ENCODE measurements at places on chromosomes 7 and 10. TPM values are rescaled to one million over a fixed set of nuclear protein-coding genes. Genes with fewer than 3 reads are reported as not detected.

DNA sequence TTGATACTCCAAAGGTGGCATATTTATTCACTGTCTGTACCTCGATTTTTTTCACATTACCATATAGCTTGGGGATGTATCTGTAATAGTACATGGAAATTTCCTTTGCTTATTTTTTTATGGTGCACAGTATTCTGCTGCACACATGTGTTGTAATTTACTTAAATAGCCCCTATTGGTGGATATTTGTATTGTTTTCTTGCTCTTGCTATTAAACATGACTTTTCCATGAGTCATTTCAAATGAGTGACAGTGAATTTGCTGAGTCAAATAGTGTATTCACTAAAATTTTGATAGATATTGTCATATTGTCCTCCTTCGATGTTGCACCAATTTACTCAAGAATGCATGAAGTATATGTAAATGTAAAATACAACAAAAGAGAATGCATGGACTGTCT lies 122.7 kb upstream of the STEAP4 start:
- no peak for DNase-seq

DNA sequence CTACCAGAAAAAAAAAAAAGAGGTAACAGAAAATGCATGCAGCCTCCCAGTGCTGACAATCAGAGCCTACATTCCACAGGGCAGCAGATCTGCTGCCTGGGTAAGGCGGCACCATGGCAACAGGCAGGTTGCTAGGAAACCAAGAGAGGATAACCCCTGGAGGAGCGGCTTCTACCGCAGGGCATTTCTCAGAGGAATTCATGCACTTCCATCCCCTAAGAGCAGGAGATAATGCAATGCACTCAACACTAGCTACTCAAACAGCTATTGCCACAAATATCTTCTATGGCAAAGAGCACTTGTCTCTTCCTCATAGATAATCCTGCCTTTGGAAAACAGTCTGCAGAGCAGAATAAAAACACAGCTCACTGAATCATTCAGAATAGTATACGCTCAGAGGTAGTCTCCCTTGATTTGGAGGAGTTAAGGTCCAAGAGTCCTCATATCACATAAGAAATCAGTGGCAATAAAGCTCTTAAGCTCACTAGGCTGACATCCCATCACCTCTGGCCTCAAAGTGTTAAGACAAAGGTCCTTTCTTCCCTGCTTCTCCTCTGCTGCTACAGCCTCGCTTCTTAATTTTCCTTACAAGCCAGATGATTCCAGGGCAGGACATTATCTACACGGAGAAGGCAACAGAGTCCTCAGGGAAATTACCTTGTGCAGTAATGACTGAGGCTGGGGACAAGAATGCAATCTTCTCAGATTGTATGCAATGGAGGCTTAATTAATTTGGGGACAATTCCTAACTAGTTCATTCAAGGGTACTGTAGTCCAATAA lies 10.7 kb downstream of the PSAP start:
- DNase-seq, result peak; percentile 53

Gene KIF5B
- 35.4 TPM for total RNA-seq

DNA sequence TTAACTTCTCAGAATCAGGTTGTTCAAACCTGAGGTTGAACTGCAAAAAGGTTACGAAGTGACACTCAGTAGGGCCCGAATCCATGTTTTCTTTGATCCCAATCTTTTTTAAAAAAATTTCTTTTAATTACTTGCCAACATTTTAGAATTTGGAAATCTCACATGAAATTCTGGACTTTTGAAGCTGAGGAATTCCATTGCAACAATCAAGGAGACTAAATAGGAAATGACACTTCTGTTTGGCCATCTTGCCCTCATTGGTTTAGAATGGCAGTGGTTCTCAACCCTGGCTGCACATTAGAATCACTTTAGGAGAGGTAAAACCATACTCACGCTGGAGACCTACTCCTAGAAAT lies 471 bp upstream of the TOMM7 start:
- peak; percentile 54 for DNase-seq

Gene OPTN
- total RNA-seq, result 0.56 TPM

Gene CCL24
- not detected for total RNA-seq

Gene CPED1
- 1.2 TPM for total RNA-seq

GRCh38 chr7:114784177-114784576 lies 137.7 kb upstream of the MDFIC start:
- DNase-seq, result no peak

DNA sequence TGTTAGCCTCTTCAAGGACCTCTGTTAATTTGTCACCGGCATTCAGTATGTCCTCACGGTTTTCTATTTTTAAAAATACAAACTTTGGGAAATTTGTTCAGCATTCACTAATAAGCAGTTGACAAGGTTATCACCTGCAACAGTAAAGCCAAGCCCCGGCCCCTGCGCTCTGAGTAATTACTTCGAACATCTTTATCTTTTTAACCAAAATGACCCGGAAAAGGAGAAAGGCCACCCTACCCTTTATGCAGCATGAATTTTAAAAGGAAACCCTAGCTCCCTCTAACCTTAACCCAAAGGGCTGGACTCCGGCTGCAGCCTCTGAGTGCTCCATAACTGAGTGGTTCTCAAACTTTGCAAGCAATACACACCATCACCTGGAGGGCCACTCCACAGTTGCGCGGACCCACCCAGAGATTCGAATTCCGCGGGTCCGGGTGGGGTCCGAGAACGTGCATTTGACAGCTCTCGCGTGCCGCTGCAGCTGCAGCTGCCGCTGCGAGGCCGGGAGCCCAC lies 940 bp downstream of the NSMCE4A start:
- DNase-seq, result no peak

- no peak for DNase-seq
These were observed 273.7 kb downstream of the SEMA3D start for GRCh38 chr7:84912993-84913635.

Gene ING3
- total RNA-seq, result 20.2 TPM

DNA sequence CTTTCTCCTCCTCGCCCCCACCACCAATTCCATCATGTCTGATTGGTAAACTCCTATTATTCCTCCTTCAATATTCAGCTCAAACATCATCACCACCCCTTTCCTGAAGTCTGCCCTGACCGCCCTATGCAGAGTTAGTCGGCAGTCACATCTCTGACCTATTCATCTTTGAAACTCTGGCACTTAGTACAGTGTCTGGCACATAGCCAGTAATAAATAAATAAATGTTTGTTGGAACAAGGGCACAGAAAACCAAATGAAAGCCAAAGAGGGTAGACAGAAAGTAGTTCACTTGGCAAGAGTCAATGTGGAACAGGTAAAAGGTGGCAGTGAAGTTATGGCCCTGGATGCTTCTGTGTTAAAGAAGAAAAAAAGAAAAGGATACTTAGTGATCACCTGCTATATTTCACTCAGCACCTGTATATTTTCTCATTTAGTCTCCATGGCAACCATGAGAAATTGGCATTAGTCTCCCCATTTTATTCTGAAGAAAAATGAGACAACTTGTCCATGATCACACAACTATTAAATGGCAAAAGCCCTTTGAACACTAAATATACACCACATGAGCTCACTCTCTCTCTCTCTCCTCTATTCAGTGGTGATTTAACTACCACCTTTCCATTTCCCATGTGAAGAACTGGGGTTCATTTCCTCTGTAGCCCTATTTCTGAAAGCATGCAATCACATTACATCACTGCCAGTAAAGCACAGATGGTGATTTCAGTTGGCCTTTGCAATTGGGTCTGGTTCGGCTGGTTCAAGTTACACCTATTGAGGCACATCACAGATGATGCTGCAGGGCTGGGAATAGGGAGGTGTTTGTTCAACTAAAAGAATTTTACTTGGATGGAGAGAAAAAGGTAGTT lies 25.3 kb downstream of the CHCHD3 start:
- DNase-seq, result no peak

- DNase-seq, result no peak
These were observed 55.7 kb downstream of the ST7 start for GRCh38 chr7:117008886-117009531.

Gene TAS2R41
- not detected for total RNA-seq

DNA sequence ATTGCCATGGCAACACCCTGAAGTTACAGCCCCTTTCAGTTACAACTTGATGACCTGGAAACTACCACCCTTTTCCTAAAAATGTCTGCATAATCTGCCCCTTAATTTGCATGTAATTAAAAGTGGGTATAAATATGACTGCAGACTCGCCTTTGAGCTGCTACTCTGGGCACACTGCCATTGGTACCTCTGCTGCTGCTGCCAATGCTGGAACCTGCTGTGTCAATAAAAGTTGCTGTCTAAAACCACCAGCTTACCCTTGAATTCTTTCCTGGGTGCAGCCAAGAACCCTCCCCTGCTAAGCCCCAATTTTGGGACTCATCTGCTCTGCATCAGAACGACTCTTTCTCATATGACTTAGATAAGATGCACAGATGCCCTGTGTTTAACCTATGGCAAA lies 10.2 kb upstream of the FRA10AC1 start:
- DNase-seq, result no peak

Gene VAX1
- total RNA-seq, result not detected

Gene AKR1C8
- not detected for total RNA-seq

Gene MKI67
- 33.1 TPM for total RNA-seq

Gene CPEB3
- 3.0 TPM for total RNA-seq

GRCh38 chr10:74662635-74663034 lies 163.8 kb upstream of the KAT6B start:
- DNase-seq, result no peak

DNA sequence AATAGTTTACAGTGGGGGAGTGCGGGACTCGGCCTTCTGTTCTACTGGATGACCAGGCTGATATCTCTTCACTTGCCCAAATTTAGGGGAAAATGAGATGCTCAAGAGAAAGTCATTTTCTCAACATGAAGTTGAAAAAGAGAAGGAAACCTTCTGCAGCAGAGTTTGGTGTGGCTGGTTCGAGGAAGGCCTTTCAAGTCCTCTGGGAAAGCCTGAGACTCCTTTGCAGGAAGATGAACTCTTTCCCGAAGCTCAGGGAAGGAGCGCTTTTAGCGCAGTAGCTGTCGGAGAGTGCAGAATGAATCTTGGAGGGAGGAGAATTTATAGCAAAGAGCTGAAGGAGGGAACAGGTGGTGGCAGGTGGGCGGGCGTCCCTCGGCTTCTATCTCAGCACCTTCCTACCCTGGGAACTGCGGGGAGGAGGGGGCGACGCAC lies at the start of gene ATOH7:
TSS of gene ATOH7 (minus strand) at position 297 of the 435 bp plus-strand sequence. CDS start 436 bp downstream, outside the sequence.
- DNase-seq, result no peak

Gene VWA2
- not detected for total RNA-seq

Gene DDC
- not detected for total RNA-seq

DNA sequence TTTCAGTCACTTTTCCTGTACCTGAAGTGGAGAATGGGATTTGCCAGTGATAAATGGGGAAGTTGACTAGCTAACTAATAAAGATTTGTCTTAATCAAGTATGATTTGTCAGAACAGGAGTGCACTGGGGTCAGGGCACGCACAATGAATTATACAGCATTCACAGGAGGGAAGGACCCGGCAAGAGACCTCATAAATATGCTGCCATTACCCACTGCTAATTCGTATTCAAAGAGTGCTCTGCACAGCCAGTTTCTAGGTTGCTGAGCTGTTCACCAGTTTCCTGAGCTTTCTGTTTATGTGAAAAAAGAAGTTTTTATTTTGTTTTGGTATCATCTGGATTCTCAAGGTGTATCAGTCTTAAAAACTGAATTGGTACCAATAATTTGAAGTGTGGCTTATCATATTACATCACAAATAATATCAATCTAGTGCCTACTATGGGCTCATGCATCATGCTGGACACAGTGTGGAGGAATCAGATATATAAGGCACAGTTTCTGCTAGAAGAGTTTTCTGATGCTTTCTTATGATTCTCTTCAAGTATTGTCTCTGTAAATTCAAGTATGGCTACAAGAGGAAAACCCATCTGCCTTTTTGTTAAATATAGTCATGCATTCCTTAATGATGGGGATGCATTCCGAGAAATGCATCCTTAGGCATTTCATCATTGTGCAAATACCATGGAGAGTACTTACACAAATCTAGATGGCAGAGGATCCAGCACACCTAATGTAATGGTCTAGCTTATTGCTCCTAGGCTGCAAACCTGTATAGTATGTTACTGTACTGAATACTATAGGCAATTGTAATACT lies 202.2 kb downstream of the VTI1A start:
- no peak for DNase-seq

- DNase-seq, result peak; percentile 87
These were observed 11.8 kb downstream of the MET start for GRCh38 chr7:116683786-116684185.

Gene TRIM50
- not detected for total RNA-seq

GRCh38 chr10:25078658-25079431 lies 62.4 kb downstream of the THNSL1 start:
- DNase-seq, result no peak

Gene MACROH2A2
- total RNA-seq, result not detected

DNA sequence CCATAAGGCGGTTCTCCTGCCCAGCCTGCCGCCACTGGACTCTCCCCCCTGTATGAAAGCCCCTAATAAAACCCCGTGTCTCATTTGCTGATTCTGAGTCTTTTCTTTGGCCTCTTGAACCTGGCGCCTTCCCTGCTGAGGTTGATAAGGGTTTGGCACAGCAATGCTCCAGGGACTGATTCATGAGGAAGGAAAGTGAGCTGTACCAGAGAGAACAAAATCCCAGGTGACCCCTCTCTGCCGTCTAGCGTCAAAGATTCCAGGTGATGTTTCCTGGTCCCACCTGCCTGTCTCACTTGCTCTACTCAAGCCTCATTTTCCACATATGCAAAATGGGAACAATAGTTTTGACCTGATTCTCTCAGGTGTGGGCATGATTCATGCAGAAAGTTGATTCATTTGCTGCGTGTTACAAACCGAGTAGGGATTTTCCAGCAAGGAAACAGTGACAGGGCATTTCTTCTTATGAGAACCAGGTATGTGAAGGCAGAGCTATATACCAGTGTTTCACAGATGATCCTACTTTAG lies 730.6 kb upstream of the IGFBP3 start:
- no peak for DNase-seq

DNA sequence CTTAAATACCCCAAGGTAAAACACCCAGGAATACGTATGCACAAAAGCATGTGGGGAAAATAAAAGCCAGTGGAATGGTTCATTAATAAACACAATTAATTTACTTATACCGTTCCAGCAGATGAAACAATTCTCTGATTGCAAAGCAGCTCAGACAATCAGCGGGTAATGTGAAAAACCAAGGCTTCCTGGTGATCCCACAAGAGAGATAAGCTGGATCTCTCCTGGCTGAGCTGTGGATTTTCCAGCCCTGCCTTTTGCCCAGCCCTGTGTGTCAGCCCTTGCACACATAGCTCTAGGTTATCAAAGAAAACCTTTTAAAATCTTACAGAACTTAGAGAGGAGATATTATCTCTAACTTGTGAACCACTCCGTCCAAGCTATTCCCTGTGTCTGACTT lies 1010.7 kb upstream of the AUTS2 start:
- no peak for DNase-seq

- no peak for DNase-seq
These were observed 113.6 kb upstream of the AMPH start for GRCh38 chr7:38744746-38745145.

DNA sequence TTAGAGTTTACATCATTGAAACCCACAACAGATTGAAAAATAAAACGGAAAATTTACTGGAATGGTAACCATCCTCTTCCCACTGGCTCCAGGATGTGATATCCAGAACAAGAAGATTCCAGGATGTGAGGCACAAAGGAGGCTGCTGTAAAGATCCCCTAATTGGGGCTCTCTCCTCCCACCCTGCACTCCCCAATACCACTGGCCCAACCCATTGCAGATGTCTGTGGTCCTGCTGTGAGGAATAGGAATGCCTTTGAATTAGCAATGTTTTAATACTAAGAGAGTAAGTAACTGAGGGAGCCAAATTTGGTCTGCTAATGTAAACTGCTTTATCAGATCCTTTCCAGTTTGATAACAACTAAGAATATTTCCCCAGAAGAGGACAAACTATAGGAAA lies 225.9 kb upstream of the INHBA start:
- DNase-seq, result no peak

Data from Karpas-422 (cell line).